ENCODE measurements at places on chromosomes 1 and 21.

DNA sequence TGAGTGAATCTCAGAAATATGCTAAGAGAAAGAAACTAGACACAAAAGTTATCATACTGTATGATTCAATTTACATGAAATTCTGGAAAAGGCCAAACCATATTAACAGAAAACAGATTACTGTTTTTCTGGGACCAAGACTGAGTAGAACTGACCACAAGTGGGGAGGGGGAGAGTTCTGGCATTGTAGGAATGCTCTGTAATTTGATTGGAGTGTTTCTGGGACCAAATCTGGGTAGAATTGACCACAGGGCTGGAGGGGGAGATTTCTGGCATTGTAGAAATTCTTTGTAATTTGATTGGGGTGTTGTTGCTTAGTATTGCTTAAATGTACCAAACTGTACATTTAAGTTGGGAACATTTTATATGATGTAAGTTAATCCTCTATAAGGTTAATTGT lies 3.4 kb upstream of the OR10K1 start:
- DNase-seq = no peak

GRCh38 chr21:16071092-16071491 lies 341.3 kb downstream of the USP25 start:
- no peak for DNase-seq

DNA sequence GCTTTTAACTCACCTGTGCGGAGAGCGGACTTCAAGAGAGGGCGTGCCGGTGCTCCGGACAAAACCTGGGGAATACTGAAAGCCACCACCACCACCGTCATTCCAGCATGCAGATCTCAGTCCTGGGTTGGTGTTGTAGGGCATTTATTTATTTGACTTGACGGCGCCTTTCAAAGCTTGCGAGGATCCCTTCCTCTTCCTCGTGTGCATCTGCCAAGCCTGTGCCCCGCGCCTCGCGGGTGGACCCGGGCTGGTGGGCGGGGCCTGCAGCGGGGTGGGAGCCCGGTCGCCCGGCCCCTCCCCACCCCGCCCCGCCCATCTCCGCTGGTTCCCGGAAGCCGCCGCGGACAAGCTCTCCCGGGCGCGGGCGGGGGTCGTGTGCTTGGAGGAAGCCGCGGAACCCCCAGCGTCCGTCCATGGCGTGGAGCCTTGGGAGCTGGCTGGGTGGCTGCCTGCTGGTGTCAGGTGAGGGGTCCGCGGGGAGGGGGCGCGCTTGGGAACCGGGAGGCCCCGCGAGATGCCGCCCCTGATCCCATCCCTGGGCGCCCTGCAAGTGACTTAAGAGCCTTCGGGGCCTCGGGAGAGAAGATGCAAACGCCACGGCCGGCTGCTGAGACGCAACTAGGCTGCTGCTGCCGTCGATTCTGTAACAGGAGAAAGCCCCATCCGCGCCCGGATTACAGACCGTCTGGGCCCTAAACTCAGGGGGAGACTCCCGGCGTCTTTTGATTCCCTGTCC lies at the start of gene IL10RB:
Gene IL10RB (plus strand): TSS at position 318 of the 739 bp plus-strand sequence. CDS start 99 bp downstream, at position 417.
- peak; percentile 74 for DNase-seq

- DNase-seq = no peak
Measured at GRCh38 chr1:220776254-220776653, 10.5 kb upstream of the MTARC1 start.

DNA sequence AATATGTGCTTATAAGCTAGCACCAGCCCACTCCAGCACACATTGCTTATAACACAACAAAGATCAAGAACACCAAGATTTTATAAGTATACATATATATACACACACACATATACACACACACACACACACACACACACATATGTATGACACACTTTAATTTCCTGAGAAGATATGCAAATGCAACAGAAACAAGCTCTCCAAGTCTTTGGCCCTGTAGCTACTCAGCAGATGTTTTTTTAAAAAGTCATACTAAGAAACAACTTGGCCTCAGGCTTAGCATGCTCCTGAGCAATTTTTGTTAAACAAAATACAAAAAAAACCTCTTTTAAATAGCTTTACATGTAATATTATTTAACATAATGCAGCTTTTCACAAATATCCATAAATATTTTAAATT lies 11.1 kb downstream of the TNFSF18 start:
- DNase-seq = no peak

DNA sequence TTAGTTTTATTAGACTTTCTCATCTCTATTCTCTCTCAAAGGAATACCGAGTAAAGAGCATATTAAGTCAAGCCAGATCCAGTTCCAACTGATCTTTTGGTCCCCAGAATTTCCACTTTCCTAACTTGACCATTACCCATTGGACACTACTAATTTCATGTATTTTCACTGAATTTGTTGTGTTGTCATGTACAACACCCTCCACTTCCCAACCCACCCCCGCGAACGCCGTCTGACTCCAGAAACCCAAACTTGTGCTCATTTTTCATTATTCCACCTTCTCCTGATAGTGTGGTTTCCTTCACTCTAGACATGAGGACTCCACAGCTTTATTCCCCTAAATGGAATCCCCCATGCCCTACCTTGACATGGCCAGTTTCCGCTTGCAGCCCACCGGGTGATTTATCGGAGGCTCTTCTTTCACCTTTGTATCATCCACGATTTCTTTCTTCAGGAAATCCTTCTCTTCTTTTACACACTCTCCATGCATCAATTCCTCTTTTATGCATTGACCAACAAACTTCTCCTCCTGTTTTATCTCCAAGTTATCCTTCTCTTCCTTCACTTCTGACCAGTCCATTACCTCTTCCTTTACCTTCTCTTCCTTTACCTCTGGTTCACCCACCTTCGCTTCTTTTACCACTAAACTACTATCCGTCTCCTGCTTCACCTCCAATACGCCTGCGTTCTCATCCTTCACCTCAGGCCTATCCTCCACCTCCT lies 805 bp downstream of the ZNHIT6 start:
- no peak for DNase-seq

- DNase-seq = no peak
Measured at GRCh38 chr1:2638466-2639115, 5.8 kb upstream of the MMEL1 start.

DNA sequence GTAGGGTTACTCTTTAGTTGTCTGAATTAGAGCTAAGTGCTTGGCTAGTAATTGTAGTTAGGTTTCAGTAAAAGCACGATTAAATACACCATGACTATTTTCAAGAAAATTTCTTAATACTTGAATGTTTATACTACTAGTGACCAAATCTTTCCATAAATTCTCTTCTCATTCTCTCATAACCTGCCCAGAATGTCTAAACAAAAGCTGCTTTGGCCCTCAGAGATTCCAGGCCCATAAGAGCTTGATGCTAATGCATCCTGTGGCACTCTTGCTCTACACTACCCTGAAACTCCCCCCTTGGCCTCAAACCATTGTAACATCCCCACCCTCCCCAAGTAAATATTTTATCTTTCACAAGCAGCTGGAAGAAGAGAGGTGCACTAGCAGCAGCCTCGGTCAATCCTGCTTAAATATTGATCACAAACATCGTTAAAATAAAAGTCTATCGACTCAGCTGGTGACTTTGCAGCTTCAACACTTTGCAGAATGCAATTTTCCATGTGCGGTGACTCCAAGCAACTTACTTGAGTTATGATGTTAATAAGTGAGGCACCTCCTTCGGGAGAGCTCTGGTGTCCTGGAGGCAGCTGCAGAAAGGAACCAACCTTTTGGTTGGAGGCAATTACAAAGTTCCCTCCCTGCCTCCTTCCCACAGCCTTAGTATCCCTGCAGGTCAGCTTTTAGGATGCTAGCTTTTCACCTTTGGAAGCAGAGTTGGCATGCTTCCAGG lies 315.6 kb upstream of the PLXNA2 start:
- no peak for DNase-seq

GRCh38 chr1:160237558-160237957 lies 24.8 kb downstream of the DCAF8 start:
- no peak for DNase-seq

- DNase-seq = no peak
Measured at GRCh38 chr1:5239911-5240310, 585.5 kb downstream of the AJAP1 start.

DNA sequence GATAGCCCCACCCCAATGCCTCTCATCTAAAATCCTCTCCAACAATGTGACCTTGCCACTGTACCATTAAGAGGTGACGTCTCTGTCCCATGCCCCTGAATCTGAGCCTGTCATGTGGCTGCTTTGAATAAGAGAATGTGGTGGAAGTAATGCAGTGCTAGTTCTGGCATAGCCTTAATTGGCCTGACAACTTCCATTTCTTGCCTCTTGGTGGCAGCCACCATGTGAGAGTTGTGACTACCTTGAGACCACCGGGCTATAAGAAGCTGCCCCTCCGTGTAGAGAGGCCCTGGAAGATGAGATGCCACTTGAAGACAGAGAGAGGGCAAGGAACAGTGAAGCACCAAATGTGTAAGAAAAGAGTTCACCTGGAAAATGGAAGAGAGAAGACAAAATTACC lies 95.4 kb downstream of the POFUT2 start:
- DNase-seq = no peak
